ENCODE measurements at places on chromosomes 6 and 20.

DNA sequence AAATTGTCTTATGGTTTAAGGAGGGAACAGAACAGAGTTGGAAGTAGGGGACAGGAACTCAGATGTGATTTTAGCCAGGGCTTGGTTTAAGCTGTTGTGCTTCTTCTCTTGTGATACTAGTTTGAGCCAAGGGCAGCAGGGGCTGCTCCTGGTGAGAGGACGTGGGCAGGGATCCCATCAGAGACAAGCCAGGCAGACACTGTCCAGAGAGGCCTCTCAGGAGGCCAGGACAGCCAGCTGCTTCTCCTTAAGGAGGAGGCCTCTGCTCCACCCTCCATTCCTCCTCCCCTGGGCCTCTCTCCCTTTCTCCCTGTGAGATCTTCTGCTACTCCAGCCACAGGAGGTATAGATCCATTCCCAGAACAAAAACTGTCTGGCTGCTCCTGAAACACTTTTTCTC, 108.4 kb upstream of the MLN start:
- DNase-seq: no peak

GRCh38 chr6:52063584-52064344, 23.6 kb downstream of the PKHD1 start:
- peak; percentile 39 for DNase-seq

GRCh38 chr6:117561128-117561527, 41.2 kb downstream of the GOPC start:
- DNase-seq: no peak

DNA sequence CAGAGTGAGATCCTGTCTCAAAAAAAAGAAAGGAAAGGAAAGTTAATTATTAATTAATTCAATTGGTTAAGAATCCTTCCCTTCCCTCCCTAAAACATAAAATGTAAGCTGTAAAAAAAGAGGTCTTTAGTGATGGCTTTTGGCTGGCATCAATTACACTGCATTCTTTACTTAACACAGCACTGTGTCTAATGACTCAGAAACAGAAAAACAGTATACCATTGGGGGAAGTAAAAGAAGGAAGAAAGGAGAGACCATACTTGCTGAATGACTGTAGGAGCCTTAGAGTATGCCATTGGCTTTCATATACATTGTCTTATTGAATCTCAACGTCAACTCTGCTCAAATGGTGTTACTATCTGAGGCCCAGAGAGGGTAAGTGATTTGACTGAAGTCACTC, 18.3 kb upstream of the CITED2 start:
- no peak for DNase-seq

DNA sequence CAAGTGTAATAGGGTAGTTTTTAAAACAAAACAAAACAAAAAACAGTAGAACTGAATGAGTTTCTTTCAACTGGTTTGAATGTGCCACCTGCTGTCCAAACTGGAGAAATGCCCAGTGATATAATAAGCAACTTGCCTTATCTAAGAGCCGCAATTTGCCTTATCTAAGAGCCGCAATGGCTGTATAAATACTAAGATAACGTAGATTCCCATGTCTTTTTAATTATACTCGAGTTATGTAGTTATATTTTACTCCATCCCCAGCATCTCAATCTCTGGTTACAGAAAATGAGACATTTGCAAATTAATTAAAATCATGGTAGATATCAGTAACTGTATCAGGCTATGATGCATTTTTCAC, 67.2 kb downstream of the RPP40 start:
- no peak for DNase-seq

- DNase-seq: no peak
Observed at GRCh38 chr20:4029505-4030467, 14.4 kb upstream of the RNF24 start.

DNA sequence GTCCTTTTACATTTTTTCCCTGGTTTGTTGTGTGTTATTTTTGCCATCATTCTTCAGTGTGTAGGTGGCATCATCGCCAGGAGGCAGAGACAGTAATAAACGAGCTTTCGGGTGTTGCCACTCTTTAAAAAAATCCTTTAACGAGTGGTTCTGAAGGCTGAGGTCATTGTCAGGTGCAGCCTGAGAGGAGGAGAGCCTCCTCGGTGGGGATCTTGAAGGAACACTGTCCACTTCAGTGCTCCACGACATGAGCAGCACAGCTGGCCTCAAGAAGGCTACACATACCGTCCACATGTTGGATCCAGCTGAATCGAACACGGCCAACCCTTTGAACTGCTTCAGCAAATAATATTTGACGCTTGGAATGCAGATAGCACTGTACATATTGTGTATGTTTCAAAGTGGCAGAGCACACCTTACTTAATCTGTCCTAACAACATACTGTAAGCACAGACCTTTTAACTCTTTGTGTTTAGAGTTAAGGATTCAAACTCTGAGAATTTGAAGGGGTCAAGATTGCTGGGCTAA, 48.0 kb upstream of the FOXQ1 start:
- DNase-seq: no peak

DNA sequence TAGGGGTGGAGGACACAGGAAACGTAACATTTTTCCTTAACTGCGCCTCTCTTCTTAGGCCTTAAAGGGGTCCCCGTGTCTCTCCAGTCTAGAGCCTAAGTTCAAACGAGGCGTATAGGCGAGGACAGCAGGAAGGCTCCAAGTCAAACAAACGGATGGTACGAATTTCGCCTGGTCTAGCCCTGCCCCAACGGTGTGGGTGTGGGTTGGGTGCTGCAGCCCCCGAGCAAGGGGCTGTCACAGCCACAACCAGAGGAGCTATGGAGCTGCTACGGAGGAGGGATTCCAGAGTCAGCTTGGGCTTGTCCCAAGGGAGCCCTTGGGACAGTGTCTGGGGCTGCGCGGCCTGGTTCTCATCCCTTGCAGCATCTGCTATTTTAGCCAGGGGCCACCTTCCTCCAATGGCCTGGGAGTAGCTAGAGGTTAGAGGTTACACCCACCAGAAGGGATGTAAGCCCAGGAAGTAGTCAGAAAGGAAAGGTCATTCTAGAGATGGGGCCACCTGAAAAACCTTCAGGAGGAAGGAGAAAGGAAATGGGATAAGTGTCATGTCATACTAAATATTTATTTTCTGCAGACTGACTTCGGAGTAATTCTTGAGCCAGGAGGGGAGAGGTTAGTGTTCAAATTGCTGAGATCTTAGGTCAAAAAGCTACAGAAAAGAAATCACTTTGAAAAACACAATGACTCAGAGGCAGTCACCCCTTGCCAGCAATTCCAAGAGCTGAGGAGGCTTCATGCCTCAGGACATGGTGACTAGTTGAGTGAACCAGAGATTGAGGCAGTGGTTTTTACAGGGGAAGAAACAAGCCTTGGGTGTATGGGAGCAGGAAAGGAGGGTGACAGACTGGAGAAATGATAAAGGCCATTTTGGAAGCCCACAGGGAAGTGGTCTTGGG, 21.7 kb downstream of the VPS52 start:
- no peak for DNase-seq

DNA sequence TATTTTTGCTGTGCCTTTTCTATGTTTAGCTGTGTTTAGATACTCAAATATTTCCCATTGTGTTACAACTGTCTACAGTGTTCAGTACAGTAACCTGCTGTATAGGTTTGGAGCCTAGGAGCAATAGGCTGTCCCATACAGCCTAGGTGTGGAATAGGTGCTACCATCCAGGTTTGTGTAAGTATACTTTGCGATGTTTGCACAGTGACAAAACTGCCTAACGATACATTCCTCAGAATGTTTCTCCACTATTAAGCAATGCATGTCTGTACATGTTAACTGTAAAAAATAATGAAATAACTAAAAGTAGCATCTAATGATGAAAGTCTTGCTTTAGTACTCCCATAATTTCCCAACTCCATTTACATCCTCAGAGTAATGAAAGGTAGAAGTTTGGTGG, 46.0 kb downstream of the SERAC1 start:
- no peak for DNase-seq

DNA sequence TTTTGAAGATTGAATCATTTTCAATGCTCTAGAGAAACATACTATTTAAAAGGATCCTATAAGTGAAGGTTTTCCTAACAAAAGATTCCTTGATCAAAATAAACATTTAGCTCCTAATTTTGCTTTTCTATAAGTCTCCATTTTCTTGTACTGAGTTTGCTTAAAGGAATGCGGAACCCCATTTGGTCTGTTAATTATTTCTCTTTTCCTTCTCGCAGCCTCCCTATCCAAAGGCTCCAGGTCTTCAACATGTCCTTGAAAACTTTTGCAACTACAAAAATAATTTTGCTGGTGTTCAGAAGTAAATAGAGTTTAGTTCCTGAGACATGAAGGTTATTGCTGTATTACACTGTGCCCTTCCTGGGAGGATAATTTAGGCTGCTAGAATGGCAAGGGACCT, 8.3 kb upstream of the NPEPL1 start:
- no peak for DNase-seq

GRCh38 chr6:30839671-30840070, 44.6 kb upstream of the DDR1 start:
- DNase-seq: no peak

- no peak for DNase-seq
Observed at GRCh38 chr6:20845592-20845991, 311.3 kb downstream of the CDKAL1 start.

DNA sequence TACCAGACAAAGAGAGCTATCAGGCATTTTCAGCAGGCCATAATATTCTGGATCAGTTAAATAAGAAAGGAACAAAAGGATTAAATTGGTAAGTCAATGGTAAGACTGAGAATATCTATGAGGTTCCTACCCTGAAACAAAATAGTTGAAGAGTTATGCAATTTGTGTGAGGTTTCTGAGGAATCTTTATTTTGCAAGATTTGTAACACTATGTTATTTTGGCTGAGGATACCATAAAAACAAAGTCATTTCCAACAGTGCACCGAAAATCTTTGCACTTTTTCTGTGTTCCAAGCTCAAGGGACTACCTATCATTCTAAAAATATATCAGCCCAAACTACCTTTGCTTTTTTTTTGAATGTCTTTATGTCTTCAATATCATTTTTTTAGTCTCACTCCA, 383.3 kb upstream of the CITED2 start:
- no peak for DNase-seq

GRCh38 chr6:56891754-56892153, 63.2 kb upstream of the BEND6 start:
- DNase-seq: no peak

DNA sequence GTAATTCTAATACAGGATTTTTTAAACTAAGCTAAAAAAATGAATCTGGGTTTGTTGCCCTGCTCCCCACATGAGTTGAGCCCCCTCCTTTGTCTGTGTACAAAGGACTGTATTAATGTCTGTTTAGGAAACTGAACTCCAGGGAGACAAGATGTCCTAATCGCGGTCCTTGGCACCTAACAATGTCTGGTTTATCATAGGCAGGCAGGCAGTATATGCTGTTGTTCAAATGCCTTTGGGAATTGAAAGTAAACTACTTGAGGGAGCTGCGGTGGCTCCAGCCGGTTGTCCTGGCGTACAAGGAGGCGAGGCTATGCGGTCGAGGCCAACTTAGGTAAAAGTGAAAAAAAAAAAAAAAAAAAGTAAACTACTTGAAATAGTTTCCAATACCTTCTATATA, 98.5 kb downstream of the TULP4 start:
- DNase-seq: no peak

- DNase-seq: no peak
Observed at GRCh38 chr6:136784910-136785746, 7.1 kb downstream of the MAP3K5 start.

DNA sequence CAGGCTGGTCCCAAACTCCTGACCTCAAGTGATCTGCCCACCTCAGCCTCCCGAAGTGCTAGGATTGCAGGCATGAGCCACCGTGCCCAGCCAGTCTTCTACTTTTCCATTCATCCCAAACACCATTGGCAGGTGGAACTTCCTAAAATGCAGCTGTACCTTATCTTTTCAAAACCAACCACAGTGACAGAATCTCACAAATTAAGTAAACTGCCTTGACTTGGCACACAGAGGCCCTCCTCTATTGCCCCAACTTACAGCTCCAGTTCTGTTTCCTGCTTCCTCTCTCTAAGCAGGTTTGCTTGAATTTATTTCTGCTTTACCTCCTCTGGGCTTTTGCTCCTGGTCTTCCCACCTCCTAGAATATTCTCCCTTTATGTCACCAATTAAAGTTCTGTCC, 7.6 kb downstream of the MYB start:
- DNase-seq: no peak

DNA sequence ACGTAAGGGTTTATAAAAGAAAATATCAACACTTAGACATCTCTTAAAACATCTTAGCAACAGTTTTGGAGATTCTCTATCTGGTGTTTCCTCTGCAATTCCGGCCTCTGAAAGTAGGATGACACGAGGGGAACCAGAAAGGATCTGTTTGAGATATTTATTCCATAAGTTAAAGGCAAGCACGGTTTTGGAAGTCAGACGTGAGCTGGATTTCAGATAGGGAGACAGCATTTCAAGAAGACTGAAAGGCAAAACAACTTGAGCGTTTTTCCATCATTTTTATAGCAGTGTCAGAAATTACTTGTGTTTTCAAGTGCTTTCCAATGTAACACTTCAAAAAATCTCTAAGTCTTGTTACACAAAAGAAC, 52.9 kb upstream of the BTN3A2 start:
- no peak for DNase-seq

DNA sequence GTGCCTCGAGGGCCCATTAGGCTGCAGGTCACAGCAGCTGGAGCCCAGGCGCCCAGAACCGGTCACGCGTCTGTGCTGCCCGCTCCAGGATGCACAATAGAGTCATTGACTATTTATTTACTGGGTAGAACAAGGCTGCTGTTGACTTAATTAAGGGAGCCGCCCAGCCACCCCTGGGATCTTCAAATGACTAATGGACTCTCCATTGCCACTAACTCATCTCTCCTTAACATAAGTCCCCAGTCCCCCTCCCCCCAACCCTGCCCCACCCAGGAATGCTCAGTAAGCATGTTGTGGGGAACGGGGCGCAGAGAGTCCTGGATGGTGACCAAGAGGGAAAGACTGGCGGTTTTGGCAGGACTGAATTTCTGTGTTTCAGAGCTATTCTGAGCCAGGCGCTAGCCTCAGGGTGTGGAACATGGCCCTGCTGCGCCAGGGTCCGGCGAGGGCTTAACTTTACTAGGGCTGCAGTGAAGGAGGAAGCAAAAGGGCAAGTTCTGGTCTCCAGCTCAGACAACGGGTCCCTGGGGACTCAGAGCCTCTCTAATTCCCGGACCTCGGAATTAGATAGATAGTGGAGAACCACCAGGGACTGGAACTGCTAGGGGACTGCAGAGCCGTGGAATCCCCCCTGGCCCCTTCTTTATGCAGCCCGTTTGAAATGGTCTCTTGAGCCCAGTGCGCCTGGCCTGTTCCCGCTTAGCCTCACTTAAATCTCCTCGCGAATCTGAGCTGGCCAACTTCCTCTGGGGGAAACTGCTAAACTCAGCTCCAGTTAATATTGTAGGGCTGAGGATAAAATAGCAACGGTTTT, 1.5 kb upstream of the GRIK2 start:
- DNase-seq: no peak

DNA sequence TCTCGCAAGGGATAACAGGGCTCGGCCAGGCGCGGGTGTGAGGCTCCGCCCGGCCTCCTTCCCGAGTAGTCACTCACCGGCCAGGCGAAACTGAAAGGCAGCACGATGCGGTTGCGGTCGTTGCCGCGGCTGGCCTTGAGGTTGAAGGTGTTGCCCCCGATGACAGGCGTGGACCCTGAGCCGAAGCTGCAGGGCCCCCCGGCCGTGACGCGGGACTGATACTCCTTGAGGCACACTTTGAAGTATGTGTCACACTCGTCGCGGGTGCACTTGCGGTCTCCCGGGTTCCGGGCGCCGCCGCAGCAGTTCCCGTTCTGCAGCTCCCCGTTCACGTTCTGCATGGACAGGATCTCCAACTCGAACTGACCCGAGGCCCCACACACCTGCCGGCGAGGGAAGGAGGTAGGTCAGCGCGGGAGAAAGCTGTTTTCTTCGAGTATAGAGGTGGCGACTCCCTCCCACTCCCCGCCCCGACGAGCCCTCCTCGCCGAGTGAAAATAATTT, 1.1 kb downstream of the JAG1 start:
- DNase-seq: no peak
